ENCODE measurements at places on chromosomes 5 and 9.

DNA sequence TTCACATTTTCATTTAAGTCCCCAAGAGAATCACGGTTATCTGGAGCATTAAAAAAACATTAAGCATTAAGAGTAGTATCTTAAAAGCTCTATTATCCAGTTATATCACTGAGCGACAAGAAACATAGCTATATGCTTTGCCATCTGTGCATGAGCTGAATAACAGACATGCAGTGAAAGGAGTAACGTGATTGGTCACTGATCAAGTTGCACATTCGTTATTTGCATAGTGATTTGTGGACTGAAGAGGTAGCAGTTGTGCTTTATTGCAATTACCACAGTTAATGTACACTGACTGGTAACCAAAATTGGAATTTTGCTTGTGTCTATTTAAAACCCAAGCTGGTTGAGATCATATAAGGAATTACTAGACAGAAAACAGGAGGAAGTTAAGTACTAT is 107.4 kb downstream of the MCTP1 start:
- no peaks in the 10 kb centered on the region for H3K36me3 ChIP-seq
- H3K27ac ChIP-seq: no peak overlapping the region
- H3K4me3 ChIP-seq: no peak overlapping the region
- no peaks in the 10 kb centered on the region for H3K4me1 ChIP-seq
- no peak for DNase-seq
- no peaks in the 10 kb centered on the region for H3K27me3 ChIP-seq

DNA sequence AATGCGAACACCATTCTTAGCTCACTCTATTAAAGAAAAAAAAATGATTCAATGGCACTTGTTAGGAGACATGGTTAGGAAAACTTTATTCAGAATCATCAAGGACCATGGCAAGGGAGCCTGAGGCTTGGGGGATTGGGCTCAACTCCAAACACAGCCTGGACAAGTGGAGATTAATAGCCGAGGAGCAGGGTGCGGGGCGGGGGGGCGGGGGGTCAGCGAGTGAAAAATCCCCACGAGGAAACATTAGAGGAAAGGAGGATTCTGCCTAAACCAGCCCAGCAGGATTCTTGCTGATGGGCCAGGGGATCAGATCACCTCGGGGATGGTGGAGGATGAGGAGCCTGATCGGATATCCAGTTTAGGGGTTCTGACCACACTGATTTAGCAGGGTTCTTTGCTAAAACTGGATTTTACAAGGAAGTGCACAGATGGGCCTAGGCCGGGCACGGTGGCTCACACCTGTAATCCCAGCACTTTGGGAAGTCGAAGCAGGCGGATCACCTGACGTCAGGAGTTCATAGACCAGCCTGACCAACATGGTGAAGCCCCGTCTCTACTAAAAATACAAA is 24.4 kb upstream of the FIBCD1 start:
- DNase-seq: no peak
- H3K36me3 ChIP-seq: no peaks in the 10 kb centered on the region
- no peak overlapping the region for H3K4me3 ChIP-seq
- H3K4me1 ChIP-seq: no peaks in the 10 kb centered on the region

- H3K4me1 ChIP-seq: peaks cover 11% of the 10 kb centered on the region
- H3K4me3 ChIP-seq: no peak overlapping the region
- DNase-seq: no peak
- H3K27me3 ChIP-seq: no peaks in the 10 kb centered on the region
- H3K27ac ChIP-seq: no peak overlapping the region
- H3K36me3 ChIP-seq: no peaks in the 10 kb centered on the region
Observed at GRCh38 chr9:93049491-93049890, 9.0 kb upstream of the SUSD3 start.

DNA sequence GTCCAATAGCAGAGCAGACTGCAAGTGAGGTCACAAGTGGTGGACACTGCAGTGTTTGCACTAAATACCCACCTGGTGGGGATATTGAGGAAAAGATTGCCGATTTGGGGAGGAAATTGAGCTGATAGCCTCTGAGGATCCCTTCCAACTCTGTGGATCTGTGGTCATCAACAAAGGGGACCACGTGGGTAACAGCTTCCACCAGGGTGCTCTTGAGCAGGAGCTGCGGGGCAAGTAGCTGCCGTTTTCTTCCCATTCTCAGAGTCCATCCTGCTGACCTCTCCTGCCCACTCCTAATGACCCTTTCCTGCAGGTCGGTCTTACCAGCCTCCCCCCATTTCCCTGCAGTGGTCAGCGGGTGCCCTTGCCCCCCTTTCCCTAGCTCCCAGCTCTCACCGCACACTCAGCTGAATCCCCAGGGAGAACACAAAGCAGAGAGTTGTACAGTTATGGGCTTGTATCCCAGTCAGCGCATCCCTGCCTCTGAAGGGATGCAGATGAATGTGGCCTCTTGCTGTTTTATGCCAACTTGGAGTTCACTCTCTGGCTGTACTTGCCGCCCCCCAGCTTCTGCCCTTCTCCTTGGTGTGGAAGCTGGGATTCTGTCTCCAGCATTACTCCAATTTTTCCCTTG is 18.0 kb downstream of the DAPK1 start:
- H3K27ac ChIP-seq: no peak overlapping the region
- H3K4me1 ChIP-seq: no peaks in the 10 kb centered on the region
- H3K4me3 ChIP-seq: no peak overlapping the region

DNA sequence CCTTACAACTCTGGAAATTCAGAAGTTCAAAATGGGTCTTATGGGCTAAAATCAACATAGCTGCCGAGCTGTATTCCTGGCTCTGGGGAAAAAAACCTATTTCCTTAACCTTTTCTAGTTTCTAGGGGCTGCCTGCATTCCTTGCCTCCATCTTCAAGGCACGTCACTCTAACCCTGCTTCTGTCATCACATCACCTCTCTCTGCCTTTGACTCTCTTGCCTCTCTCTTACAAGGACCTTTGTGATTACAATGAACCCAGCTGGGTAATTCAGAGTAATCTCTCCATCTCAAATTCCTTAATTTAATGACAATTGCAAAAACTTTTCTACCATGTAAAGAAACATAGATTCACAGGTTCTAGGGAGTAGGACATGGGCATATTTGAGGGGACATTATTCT is 103.1 kb upstream of the SMC2 start:
- DNase-seq: no peak
- H3K27ac ChIP-seq: no peak overlapping the region
- H3K27me3 ChIP-seq: no peaks in the 10 kb centered on the region
- no peaks in the 10 kb centered on the region for H3K4me1 ChIP-seq
- H3K4me3 ChIP-seq: no peak overlapping the region

Measured in CD4-positive, alpha-beta memory T cell (primary cell).